Cortex of kidney (tissue), 1 donor: ENCODE measurements at places on chromosomes 5 and 9.

DNA sequence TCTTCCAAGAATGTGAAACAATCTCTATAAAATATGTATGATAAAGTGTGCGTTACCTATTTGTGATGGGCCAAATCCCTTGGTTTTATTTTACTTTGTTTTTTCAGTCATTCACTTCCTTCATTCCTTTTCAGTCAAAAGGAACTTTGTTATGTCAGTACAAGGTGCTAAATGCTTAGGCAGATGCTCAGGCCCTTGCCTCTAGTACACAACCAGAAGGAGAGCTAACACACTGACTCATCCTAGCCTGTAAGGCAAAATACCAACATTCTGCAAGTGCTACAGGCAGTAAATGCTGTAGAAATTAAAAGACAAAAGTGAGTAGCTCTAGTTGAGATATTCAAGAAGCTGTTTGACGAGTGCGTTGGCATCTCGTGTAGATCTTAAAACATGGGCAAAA lies 49.4 kb downstream of the TRPM6 start:
- no peak for DNase-seq

GRCh38 chr9:4106081-4106759 lies 193.6 kb downstream of the GLIS3 start:
- no peak for DNase-seq

DNA sequence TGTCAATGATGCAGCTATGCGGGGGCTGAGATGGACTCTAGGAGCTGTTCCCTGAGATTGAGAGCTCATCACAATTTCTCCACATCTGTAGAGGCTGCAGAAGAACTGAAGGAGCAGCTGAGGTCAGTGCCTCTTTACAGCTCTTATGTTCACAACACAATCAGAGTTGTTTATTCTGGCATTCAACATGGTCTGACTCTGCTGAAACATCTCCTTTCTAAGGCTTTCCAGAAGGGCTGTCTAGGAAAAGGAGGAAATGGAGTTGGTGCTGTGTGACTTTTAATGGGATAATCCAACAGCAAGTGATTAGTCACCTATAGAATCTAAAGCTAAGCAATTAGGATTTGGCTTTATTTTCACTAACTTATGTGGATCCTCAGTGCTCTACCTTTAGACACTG lies 6.0 kb downstream of the POU5F2 start:
- no peak for DNase-seq

DNA sequence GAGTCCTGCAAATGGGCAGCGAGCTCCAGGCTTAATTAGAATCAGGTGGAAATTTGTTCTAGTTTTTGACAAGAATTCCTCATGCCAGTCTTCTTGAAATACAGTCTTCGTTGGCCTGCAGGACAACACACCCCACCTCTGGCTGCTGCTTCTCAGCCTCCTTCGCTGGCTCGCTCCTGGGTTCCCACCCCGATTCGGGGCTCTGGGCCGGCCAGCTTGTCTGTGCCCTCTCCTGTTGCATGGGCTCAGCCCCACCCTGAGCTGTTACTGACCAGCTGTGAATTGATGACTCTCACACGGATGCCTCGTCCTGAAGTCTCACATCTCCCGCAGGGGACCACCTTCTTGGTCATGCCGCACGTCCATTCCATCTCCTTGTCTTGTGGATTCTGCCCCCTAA lies 21.0 kb downstream of the PSD2 start:
- no peak for DNase-seq

DNA sequence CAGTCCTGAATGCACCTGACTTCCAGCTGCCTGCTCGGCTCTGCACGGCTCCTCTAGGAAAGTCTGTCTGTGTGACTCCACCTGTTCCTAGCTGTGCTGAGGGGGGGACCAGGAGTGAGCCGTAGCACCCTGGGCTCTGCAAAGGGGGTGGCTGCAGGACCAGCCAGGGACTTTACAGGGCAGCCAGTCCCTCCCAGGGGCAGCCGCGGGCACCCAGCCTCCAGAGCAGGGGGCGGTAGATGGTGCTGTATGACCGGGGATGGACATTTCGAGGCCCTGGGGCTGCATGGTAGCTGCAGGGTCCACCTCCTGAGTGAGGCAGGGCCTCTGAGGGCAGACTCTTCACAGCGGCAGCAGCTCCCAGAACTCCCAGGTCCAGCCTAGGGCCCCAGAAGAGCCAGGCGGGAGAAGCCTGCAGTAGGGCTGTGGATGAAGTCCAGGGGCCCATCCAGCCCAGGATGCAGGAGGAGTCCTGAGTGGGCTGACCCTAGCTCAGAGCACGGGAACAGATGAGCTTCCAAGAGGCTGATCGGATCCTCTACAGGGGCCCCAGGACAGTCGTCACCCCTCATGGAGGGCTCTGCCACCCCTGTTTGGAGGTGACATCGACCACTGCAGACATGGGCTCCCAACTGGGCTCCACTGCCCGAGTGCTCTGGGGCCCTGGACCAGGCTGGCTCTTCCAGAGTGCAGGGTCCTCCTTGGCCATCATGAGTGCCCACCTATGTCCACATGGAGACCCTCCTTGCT lies 105.4 kb downstream of the ZNF354C start:
- no peak for DNase-seq

- DNase-seq = no peak
These were observed 55.1 kb downstream of the ASS1 start for GRCh38 chr9:130499804-130500263.

- no peak for DNase-seq
These were observed 45.8 kb upstream of the PRDM9 start for GRCh38 chr5:23461576-23461975.

- no peak for DNase-seq
These were observed 20.8 kb downstream of the DNAI1 start for GRCh38 chr9:34479431-34479866.

GRCh38 chr5:133317558-133317957 lies 265.7 kb downstream of the HSPA4 start:
- DNase-seq = no peak

DNA sequence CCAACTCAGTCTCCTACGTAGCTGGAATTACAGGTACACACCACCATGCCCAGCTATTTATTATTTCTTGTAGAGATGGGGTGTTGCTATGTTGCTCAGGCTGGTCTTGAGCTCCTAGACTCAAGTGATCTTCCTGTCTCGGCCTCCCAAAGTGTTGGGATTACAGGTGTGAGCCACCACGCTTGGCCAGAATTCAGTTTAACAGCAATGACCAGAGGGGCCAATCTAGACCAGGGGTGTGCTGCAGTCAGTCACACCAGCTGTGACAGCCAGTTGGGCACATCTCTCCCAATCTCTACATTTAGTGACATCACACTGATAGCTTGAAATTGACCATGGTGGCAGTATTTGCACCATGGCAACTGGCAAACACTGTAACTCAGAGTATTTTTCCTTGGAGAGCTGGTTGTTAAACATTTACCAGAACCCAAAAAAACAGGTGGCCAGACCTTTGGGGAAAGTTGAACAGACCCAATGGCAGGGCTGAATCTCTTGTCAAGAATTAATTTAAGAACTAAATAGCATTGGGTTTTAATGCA lies 67.7 kb upstream of the UBTD2 start:
- no peak for DNase-seq

GRCh38 chr9:13386935-13387733 lies 107.6 kb upstream of the MPDZ start:
- DNase-seq = no peak

DNA sequence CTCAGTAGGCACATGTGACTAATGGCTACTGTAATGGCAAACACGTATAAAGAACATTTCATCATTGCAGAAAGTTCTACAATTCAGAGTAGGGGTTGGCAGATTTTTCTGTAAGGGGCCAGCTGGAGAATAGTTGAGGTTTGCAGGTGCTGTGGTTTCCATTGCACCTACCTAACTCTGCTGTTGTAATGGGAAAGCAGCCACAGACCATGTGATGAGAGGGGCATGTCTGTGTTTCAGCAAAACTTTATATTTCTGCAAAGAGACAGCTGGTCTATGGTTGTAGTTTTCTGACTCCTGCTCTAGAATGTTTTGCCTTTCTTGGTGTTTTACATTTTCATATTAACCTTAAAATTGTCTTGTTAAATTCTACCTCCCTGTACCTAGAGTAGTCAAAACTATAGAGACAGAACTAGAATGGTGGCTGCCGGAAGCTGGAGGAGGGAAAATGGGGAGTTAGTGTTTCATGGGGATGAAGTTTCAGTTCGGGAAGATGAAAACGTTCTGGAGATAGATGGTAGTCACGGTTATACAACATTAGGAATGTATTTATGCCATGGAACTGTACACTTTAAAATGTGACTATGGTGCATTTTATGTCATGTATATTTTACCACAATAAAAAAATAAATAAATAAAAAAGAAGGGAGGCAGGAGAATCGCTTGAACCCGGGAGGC lies 44.3 kb downstream of the NUP214 start:
- no peak for DNase-seq

GRCh38 chr5:114734238-114734637 lies 372.4 kb downstream of the KCNN2 start:
- DNase-seq = no peak

- DNase-seq = no peak
These were observed 134.3 kb downstream of the MACROH2A1 start for GRCh38 chr5:135264451-135265440.

DNA sequence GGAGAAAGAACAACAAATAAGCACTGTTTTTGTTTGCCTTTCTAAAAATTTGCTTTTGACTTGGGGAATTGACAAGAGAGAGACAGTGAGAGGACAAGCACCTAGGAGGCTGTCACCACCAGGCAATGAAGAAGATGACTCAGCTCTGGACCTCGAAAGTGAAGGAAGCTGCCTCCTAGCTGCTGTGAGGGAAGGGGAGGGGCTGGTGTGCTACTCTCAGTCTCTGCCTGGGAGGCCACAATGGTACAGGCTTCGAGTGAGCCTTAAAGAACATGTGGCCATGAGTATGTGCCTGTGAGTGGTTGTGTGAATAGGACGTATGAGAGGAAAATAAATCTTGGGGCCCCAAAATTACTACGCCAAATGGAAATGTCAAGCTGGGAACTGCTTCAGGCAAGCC lies 7.1 kb upstream of the PLK2 start:
- no peak for DNase-seq

DNA sequence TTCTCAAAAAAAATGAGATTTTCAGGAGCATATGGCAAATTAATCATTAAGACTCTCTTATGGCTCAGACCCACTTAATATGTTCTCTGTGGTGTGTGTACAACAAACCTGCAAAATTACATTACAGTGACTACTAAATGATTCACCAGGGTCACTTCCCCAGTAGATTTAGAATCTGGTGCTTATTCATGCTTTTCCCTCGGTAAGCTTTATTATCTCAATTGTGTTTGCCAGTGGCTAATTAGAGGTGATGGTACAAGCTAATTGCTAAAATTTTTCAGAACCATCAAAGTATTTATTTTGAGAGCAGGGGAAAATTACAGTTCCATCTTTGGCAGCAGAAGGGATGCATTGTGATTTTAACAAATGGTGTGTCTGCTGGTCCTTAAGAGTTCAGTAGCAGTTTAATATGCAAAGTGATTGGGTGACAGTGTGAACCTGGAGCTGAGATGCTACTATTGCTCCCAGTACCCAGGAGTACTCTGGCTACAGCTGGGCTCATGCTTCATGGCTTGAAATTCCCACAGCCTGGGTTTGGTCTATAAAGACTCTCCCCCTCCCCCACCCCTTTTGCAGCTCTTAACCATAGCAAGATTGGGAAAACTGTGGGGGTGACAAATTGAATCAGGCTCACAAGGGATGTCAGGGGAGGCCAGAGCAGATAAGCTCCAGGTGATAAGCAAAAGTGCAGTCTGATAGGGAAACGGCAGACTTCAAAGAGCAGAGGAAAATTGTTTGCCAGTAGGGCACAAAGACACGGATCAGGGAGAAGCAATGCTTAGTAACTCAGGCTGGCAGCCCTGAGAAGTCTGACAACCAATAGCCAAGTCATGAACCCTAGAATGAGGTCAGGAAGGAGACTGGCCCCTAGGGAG lies 92.8 kb upstream of the RAD23B start:
- no peak for DNase-seq

DNA sequence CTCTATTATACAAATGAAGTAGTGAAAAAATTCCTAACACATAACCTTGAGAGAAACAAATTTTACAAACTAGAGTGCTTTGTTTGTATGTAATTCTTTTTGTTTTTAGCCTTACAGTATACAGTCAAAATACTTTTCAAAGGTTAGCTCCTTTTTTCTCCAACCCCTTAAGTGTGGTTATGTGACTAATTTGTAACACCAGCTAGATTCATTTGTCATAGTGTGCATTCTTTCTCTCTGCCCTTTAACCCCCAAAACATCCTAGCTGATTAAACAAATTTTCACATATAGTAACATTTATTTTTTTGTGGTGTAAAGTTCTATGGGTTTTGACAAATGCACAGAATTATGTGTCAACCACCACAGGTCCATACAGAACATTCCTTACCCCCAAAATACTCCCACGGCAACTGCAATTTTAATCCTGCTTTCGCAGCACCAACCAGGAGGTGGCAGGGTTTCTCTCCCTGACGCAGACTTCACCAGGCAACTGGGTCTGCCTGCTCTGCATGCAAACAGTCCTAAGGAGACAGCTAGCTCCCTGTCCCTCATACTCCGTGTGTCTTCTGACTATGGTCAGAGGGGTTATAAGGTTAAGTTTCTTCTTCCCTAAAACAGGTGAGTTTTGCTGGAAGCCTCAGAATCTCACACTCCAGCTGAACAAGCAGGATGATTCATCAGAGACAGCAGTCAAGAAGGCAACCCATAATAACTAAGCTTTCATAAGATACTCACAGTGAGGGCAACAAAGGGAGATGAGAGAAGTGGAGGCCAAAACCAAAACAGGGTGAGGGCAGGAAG lies 44.5 kb upstream of the NR5A1 start:
- DNase-seq = no peak

- no peak for DNase-seq
These were observed 303.9 kb upstream of the EDIL3 start for GRCh38 chr5:84688566-84688965.

GRCh38 chr9:76394960-76395252 lies 680 bp upstream of the RFK start:
- no peak for DNase-seq

GRCh38 chr5:27963050-27963783 lies 924.8 kb upstream of the CDH9 start:
- DNase-seq = no peak

- no peak for DNase-seq
These were observed 16.1 kb upstream of the COL23A1 start for GRCh38 chr5:178606269-178606668.

- DNase-seq = no peak
These were observed 37.0 kb downstream of the SLC38A9 start for GRCh38 chr5:55675119-55675518.

DNA sequence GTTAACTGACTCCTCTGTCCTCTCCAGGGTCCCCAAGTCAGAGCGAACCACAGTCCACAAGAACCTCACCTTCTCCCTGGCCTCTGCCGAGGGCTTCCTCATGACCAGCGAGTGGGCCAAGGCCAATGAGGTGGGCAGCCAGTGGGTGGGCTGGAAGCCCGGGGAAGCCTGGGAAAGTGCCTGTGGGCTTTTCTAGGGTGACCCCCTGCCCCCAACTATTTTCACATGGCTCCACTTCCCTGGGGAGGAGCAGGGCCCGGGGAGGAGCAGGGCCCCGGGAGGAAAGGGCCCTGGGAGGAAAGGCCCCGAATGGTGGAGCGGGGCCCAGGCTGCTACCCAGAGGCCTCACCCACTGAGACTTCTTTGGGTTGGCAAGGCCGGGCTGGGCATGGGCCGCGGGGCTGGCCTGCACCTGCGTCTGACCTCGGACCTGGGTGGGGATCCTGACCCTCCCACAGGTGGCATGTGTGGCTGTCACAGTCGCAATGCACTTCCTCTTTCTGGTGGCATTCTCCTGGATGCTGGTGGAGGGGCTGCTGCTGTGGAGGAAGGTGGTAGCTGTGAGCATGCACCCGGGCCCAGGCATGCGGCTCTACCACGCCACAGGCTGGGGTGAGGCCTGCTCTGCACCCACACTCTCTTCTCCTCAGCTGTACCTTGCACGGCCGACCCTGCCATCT lies 17.9 kb downstream of the ADGRD2 start:
- DNase-seq = no peak

- DNase-seq = no peak
These were observed 117.2 kb downstream of the RXRA start for GRCh38 chr9:134443174-134444037.
